Activated CD4-positive, CD25-positive, alpha-beta regulatory T cell (primary cell): ENCODE measurements at places on chromosomes 2 and 18.

DNA sequence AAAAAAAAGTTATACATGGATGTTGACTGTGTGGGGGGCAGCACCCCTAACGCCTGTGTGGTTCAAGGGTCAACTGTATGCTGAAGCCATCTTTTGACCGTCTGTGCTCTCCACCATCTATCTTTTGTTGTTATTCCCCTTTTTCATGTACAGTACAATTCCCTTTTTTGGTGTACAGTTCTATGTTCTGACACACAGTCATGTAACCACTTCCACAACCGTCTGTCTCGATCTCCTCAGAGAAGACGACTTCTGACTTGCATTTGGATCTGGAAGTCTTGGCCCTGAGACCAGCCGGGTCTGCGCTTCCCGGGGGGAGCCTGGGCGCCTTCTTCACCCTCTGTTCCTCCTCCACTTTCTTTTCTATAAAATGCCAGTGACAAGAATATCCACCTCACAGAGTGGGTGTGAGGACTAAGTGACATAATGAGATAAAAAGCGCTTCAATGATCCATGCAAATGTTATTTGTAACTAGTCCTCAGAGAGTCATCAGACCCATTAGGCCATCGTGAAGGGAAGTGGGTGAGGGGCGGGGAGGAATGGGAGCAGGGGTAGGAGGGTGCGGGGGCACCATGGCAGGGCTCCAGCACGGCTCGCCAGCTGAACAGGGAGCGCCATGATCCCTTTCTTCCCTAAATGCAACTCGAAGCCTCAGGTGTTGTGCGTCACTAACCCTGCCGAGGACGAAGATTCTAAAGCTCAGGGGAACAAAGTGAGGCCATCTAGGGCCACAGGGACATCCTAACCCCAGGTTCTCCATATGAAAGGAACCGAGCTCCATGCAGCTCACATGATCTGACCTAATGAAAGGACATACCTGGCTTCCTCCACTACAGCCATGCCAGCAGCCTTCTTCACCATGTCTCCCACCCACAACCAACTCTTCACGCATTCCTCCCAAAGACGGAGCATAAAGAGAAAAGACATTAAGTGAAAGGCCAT, 16.6 kb downstream of the ADCY3 start:
- DNase-seq, result no peak

DNA sequence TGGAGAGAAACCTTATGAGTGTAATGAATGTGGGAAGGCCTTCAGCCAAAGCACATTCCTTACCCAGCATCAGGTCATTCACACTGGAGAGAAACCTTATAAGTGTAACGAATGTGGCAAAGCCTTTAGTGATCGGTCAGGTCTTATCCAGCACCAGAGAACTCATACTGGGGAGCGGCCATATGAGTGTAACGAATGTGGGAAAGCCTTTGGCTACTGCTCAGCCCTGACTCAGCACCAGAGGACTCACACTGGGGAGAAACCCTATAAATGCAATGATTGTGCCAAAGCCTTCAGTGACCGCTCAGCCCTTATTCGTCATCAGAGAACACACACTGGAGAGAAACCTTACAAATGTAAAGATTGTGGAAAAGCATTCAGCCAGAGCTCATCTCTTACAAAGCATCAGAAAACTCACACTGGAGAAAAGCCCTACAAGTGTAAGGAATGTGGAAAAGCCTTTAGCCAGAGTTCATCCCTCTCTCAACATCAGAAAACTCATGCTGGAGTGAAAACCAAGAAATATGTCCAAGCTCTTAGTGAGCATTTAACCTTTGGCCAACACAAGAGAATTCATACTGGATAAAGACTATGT, 7.8 kb downstream of the ZNF892 start:
- DNase-seq, result no peak

DNA sequence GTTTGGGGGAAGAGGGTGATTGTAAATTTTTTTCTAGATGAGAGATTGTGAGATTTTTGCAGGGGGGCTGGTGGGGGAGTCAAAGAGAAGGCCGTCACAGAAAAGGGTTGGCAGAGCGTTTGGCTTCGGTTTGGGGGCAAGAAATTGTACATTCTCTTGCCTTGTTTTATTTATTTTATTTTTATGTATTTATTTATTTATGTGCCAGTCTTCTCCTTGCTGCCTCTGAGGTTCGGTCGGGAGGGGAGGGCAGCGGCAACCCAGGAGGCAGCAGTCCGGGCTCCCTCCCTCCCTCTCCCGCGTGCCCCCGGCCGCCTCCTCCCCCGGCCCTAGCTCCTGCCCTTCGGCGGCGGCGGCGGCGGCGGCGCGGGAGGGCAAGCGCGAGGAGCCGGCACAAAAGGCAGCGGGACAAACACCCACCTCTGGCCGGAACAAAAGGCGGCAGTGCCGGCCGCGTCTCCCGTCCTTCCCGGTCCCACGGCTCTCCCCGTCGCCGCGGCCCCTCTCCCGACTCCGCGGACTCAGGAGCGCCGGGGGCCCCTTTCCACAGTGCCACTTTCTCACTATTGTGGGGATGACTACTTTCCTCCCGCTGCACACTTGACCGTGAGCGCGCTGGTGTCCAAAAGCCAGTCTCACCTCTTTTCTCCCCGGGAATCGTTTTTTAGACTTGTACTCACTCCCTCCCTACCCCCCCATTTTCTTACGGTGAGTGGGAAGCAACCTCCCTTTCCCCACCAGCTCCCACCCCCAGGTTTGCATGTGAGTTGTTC, 1.2 kb downstream of the BCL11A start:
- no peak for DNase-seq

DNA sequence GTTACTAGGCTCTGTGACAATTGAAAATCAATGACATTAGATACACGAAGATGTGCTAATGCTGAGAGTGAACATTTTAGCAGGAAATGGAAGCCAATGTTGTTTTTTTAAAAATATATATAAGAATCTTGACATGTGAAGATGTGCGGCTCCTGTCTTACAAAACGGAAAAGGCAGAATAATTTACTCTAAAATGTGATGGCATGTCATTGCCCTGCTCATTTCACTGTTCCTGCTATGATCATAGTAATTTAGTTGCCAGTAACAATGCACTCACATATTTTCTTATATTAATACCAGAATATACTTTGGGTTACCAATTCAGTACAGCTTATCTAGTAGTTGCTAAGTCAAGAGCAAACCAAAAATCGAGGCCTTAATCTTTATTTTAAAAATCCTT, 10.3 kb downstream of the EPHA4 start:
- no peak for DNase-seq

GRCh38 chr2:907706-908105, 42.9 kb upstream of the SNTG2 start:
- no peak for DNase-seq

DNA sequence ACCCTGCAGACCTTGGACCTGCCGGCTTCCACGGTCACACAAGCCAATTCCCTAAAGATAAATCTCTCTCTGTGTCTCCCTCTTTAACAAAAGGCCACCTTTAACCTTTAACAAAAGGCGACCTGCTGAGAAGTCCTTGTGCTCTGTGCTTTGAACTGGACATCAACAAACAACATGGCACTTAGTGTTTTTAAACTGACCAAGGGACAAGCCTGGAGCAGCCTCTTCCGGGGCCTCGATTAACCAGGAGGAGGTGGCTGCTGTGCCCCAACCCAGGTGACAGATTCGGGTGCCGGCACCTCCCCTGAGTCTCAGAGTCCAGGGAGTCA, 135.3 kb downstream of the RTP5 start:
- DNase-seq, result no peak

DNA sequence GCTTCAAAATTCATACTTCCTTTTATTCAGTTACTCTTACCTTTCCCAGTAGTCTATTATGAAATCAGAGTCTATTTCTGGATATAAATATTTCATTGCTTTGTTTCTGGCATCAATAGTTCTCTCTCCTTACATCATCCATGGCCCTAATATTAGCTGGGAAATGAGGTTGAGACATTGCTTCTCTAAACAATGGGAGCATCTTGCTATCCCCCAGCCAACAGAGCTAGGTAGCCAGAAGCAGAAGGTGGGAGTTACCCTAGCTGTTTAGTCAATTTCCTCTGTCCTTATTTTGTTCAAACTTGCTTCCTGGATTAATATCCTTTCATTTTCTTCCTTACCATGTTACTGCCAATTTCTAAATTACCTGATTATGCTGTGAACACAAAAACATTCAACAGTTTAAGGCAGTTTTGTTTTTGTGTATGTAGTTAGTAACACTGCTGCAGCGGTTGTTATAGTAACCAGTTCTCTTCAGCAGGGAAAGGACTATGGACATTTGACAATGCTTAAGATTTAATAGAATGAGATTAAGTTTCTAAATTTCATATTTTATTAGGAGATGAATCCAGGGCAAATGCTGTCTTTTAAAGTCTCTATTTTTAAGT, 160.5 kb upstream of the KCNJ3 start:
- no peak for DNase-seq
